ENCODE measurements at places on chromosomes 3 and 15.

- no peak for DNase-seq
These were observed 133.8 kb upstream of the LRTM1 start for GRCh38 chr3:55061720-55062034.

DNA sequence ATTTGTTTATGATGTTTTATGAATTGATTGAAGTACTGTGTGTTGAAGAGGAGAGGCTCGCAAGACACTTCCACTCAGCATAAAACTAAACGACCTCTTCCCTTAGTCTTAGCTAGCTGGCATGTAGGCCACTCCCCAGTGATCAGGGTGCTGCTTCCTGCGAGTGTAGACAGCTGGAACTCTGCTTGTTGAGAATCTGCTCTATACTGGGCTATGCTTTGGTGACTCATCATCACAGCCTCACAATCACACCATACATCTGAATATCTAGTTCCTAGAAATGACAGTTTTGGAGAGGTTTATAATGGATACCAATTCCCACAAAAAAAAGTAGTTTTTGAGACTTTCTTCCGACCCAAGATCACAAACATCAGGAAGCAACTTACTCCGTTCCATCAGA, 1.5 kb upstream of the SLC24A5 start:
- DNase-seq: no peak

DNA sequence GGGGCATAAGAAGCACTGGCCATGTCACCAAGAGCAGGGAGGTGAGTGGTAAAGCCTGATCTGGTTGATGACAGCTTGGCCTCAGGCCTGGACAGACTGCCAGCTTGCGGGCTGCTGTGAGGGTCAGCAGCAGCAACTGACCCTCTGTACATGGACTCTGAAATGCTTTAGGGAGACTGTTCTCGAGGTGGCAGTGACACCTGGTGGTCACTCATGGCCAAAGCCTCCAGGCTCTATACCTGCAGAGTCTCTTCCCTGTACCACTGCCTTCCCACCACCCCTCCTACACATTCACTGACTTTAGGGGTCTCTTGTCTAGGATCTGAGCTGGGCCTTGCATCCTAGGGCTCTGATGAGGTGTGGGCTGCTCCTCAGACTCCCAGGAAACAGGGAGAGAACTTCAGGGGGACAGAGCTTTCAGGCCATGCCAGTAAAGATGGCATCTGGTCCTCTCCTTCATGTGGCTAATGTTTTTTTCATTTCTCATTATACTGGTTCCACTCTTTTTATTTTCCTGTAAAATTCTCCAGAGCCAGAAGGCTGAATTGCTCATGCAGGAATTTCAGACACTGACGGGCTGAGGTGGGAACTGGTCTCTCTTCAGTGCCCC, 17.2 kb upstream of the TIMP4 start:
- no peak for DNase-seq

GRCh38 chr15:70051948-70052633, 45.6 kb downstream of the TLE3 start:
- DNase-seq: no peak

DNA sequence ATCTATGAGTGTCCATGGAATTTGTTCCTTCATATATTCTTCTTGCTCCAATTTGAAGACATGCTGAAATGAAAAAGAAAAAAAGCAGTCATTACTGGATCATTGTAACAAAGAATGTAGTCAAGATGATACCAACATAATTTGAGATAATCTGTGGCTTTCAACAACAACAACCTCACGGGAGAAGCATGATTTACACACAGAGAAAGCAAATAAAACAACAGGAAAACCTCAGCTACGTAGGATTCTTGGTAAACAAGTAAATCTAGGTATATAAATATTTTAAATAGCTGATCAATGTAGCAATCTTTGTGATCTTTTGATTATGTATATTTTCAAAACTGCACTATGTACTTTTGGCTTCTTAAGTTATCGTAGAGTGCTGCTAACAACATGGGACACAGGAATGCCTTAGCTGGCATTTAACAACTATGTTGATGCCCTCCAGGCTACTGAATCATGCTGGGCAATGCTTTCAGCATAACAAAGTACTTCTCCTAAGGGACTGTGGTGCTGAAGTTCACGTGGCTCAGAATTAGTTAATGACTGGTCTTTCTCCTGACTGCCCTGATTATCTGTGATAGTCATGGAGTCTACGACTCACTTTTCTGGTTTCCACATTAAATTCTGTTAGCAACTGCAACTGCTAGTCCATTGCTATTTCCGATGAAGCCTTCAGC, 96.5 kb upstream of the MYO5C start:
- no peak for DNase-seq

- no peak for DNase-seq
These were observed 14.1 kb downstream of the SYNM start for GRCh38 chr15:99118801-99119546.

GRCh38 chr15:84666373-84666772, 8.4 kb upstream of the NMB start:
- DNase-seq: no peak

DNA sequence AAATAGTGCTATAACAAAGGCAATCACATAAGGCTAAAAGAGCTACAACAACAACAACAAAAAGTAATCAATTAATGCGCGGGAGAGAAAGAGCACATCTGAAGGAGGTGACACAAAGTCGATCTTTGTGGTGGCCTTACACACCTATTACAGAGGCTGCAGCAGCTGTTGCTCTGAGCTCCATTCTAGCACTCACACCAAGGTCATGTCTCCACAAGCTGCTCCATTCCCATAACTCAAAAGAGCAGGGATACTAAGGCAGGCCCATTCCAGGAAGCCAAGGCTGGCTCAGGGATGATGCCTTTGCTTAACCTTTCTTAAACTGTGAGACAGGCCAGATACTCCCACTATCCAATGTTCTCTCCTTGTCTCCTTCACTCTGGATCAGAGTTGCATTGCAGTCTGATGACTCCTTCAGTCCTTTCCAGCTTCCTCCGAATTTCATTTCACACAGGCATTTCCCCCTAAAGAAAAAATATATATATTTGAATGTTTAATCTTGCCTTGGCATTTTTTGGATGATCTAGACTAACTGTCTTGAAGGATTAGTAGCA, 52.7 kb downstream of the SNTN start:
- DNase-seq: no peak

- DNase-seq: no peak
These were observed 28.3 kb upstream of the CRYBG3 start for GRCh38 chr3:97793420-97794019.

DNA sequence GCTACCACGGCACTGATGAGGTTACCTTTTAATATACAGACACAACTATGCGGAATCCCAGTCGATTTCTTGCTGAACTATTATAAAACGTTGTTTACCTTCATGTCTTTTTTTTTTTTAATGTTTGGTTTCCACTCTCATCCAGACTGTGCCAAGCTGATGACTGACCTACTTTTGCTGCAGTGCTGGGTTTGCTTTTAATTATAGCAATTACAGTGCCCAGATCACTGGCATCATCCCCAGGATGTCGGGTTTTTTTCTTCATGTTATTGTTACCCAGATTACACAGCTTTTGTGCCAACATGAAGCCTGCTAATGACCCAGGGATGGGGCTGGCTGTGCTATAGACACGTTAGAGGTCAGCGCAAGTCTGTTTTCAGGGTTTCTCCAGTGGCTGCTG, 294.0 kb upstream of the ATP10A start:
- DNase-seq: no peak

GRCh38 chr3:10744098-10744465, 71.9 kb upstream of the SLC6A11 start:
- no peak for DNase-seq

- no peak for DNase-seq
These were observed 20.2 kb downstream of the TLE3 start for GRCh38 chr15:70077188-70078147.
